Lung (tissue), 17 donors: ENCODE measurements at places on chromosomes 11 and 22. TPM values are rescaled to one million over a fixed set of nuclear protein-coding genes. Genes with fewer than 3 reads are reported as not detected.

Gene OR56A1
- polyA plus RNA-seq, result not detected

Gene MGAT3
- 6.0 TPM for polyA plus RNA-seq

Gene DEPDC7
- 1.1 TPM for polyA plus RNA-seq

Gene OR2AG1
- polyA plus RNA-seq, result not detected

Gene CCDC116
- polyA plus RNA-seq, result 0.37 TPM

Gene SPECC1L
- 14.3 TPM for polyA plus RNA-seq

Gene PYGM
- 1.2 TPM for polyA plus RNA-seq
